EH (cell line): ENCODE measurements at places on chromosomes 16 and 17.

GRCh38 chr16:19884611-19885450, at the start of gene GPRC5B:
Gene GPRC5B, minus strand, starts transcription at chr16:19884848. Its CDS starts 12,003 bp downstream, at chr16:19872845.
- peak; percentile 33 for DNase-seq

- DNase-seq: no peak
Observed at GRCh38 chr17:45200701-45201100, 21.0 kb upstream of the FMNL1 start.

- no peak for DNase-seq
Observed at GRCh38 chr16:8742068-8742467, 55.4 kb downstream of the TMEM186 start.

DNA sequence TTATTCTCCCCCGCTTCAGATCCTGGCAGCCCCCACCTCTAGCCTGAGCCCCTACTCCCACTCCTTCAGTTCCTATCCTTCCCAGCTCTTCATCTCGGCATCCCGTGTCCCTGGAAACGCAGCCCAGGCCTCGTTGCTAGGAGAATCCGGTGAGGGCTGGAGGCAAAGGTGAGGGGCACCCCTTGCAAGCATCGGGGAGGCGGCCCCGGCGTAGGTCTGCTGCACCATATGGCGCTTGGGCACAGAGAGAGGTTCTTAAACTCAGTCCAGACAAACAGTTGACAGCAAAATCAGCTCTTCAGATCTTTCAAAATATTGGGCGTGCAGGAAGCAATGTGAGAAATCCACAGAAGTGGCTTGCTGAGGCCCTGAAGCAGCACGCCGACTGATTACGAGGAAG, 15.0 kb downstream of the SLC38A8 start:
- DNase-seq: no peak

GRCh38 chr16:89315791-89316581, 98.5 kb downstream of the ZNF778 start:
- DNase-seq: peak; percentile 89

DNA sequence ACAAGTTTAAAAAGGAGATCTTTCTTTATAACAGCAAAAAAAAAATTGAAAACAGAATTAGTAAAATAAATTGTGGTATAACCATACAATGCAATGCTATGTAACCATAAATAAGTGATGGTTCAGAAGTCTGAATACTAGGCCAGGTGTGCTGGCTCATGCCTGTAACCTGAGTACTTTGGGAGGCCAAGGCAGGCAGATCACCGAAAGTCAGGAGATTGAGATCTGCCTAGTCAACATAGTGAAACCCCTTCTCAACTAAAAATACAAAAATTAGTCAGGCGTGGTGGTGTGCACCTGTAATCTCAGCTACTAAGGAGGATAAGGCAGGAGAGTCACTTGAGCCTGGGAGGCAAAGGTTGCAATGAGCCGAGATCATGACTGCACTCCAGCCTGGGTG, 34.6 kb downstream of the CCT6B start:
- no peak for DNase-seq

DNA sequence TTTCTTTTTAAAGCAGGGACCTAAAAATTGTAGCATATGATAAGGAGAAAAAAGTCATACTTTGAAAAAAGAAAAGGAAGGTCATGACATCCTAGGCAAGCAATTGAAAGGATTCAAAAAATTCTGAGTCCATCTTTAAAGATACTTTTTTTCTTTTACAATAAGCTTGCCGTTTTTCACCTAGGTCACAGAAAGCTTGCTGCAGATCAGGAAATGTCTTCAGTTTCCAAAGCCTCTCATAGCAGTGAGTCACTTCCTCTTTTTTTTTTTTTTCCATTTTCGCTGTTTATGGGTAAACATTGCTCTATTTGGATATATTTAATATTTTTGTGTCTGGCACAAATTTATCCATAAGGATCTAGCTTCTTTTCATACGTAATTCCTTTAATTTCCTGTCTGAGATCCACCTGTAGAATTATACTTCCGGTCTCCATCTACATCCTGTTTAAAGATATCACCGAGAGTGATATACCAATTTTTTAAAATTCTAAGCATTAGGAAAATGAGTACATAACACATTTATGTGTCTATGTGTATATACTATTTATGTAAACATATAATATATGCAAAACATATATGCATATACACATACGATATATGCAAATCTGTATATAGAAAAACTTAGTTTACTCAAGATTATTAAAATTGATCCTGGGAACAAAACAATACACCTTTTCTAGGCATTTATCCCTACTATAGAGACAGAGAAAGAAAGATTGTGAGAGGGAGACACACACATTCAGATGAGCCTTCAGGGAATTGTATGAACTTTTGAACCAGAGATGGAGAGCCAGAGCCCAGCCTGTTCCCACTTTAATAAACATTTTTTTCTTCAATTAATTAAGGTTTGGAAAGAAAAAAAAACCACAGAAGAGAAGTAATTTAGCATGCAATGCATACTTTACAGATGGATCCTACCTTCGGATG, 134.4 kb downstream of the SKAP1 start:
- DNase-seq: peak; percentile 6

DNA sequence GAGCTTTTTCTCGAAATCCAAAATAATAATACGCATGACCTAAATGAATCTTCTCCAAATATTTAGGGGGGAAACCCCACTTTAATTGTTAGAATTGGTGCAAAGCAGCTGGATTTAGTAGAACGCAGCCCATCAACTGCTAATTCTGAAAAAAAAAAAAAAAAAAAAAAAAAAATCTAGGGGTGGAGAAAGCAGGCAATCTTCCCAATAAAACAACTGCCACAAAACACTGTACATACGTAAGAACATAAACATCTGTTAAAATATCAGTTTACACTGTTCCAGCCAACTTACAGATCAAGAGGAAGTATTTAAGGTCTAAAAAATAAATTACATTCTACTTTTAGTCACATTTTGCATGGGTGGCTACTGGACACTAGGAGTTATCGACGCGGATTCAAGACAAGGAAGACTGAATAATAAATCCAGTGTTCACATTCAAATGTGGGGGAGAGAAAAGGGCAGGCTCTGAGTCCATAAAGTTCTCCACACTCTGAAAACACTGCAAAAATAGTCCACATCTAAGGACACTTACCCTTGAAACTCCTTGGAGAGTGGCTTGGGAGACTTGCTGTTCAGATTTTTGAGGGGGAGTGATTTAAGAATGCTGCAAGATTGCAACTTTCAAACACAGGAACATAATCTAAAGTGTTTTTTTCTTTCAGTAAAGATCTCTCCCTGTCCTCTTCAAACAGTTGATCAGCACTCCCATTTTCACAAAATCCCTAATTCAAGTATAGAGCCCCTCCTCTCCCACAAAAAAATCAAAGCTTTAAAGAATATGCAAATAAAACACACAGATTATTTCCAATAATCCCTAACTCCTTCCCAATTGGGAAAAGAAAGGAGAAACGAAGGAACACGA, 1.3 kb downstream of the APPBP2 start:
- peak; percentile 35 for DNase-seq

DNA sequence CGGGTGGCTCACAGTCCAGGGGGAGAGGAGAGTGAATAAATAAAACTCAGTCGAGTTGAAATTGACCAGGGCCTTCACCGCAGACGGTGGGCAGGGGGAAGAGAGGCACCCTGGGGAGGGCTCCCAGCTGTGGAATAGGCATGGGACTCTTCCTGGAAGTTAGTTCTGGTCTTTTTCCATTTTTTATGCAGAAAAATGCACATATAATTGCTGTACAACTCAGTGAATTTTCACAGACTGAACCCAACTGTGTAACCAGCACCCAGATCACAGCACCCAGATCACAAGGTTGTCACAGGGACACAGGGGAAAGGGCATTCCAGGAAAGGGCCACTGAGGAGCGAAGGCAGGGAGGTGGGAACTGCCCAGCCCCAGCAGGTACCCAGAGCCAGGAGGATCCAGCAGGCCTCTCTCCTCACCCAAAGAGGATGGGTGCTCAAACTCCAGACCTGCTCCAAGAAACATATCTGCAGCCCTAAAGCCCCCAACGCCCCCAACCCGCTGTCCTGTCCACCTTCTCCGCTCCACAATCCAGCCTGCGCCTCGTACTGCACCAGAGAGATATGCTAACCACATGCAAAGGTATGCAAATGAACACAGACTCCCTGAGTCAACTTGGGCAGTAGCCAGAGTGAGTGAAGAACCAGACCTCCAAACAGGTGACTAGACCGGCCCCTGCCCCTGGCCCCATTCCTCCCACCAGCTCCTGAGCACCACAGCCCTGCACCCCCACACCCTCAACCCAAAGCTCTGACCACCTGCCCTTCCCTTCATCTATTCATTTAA, 29.1 kb upstream of the EIF1 start:
- no peak for DNase-seq
